NCI-H1694 treated with DMSO at 0.1 percent for 48 hours (cell line): ENCODE measurements at places on chromosomes 6 and 20.

DNA sequence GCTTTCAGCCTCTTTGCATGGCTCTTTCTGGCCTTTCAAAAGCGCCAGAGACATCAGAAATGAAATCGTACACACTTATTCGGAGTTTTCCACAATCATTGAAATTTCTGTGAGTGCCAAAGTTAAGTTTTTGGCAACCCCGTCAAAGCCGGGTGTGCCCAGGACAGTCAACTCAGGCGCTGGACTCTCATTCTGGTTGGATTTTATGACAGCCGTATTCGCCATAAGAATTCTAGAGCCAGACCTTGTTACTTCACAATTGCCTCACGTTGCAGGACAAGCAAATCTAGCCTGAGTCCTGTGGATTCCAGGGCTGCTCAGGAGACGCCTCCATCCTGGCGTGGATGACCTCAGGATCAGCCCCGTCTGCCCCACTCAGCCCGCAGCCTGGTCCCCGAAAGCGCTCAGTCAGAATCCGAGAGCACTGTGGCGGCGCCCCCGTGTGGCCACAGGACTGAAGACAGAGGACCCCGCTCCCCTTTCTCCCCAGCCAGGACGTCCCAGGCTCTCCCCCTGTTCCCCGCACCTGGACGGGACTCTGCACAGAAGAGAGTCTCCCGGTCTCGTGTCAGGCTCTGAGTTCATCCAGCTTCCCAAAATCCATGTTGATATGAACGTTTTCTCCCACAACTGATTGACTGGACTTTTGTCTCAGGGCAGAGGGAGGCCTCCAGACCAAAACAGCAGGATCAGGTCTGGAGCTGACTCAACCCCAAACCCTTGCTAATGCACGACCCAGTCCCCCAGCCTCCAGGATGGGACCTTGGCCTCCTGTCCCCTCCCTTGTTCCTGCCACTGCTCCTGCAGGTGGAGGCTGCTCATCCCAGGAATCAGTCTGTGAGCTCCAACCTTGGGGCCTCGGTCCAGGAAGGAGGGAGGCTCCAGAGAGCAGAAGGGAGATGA, 38.2 kb downstream of the MICA start:
- no peak for DNase-seq

DNA sequence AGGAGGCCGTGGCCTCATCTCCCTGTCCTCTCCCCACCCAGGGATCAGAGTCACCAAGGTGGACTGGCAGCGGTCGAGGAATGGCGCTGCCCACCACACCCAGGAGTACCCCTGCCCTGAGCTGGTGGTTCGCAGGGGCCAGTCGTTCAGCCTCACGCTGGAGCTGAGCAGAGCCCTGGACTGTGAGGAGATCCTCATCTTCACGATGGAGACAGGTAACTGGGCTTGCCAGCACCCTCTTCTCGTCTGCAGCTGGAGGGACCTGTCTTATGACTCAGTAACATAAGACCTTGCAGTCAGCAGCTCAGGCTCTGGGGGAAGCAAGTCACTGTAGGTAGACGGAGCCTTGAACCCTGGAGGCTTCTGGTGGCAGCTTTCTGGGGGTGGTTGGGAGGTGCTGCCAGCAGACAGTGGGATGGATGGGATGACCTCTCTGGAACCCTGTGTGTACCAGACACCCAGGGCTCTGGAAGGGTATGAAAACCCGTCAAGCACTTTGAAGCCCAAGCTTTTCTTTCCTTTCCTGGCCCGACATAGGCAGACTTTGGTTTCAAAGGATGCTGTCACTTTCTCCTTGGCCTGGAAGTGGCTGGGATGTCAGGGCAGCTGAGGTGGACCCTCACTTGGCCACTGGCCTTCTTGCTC, 13.8 kb downstream of the TGM6 start:
- no peak for DNase-seq

- DNase-seq: no peak
These were observed 66.6 kb upstream of the FAM184A start for GRCh38 chr6:119145111-119145510.

GRCh38 chr6:89927264-89927663, 33.0 kb downstream of the GJA10 start:
- DNase-seq: no peak

GRCh38 chr6:39978240-39978639, 44.0 kb upstream of the MOCS1 start:
- DNase-seq: no peak

DNA sequence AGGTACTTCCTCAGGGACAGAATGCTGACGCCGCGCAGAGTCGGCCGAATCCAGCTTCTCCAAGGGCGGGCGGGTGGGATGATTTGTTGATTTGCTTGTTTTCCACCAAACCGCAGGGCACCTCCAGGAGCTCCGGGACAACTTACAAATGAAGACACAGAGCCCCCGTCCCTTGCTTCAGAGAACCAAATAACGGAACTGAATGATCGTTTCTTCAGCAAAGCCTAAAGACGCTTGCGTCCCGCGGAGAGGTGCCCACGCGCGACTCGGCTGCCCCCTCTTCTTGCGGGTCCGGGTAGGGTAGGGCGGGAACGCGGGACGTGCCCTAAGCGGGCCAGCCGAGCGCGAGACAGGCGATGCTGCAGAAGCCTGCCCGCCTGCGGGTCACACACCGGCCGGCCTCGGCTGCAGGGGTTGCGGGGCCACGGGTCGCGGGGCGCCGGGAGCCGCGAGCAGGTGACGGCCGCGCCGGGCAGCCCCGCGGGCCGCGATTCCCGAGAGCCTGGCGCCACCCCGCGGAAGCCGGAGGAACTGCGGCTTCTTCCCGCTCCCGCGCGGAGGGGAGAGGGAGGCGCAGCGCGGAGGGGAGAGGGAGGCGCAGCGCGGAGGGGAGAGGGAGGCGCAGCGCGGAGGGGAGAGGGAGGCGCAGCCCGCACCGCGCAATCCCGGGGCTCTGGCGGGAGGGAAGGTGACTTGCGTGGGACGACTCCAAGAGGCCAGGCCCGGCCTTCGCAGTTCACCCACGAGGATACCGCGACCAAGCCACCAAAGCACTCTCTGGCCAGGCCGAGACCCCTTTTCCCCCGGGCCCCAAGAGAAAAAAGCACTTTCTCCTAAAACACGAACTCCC, 7.7 kb upstream of the FOXF2 start:
- no peak for DNase-seq

- DNase-seq: peak; percentile 25
These were observed 48.2 kb upstream of the MLN start for GRCh38 chr6:33851959-33852358.
